ENCODE measurements at places on chromosomes 13 and 19. TPM values are rescaled to one million over a fixed set of nuclear protein-coding genes. Genes with fewer than 3 reads are reported as not detected.

Gene ZIC2
- not detected for total RNA-seq

DNA sequence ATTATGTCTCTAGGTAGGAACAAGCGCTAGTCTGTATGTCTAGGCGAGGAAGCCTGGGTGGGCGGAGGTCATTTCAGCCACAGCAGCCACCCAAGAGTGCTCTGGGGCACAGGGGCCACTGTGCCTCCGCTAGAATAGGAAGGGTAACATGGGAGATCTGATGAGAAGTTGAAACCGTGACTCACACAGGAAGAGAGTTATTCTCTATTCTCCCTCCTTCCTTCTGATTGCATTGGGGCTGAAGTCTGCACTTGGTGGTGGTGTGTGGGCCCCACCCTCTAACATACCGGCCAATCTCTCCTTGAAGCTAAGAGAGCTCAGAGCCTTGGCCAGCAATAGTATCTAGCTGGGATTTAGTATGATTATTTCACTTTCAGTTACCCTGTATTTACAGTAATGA is 20.3 kb upstream of the GGACT start:
- no peak overlapping the region for H3K4me3 ChIP-seq
- H3K36me3 ChIP-seq: no peaks in the 10 kb centered on the region
- H3K27ac ChIP-seq: no peak overlapping the region
- H3K27me3 ChIP-seq: no peaks in the 10 kb centered on the region
- DNase-seq: no peak
- no peaks in the 10 kb centered on the region for H3K4me1 ChIP-seq

DNA sequence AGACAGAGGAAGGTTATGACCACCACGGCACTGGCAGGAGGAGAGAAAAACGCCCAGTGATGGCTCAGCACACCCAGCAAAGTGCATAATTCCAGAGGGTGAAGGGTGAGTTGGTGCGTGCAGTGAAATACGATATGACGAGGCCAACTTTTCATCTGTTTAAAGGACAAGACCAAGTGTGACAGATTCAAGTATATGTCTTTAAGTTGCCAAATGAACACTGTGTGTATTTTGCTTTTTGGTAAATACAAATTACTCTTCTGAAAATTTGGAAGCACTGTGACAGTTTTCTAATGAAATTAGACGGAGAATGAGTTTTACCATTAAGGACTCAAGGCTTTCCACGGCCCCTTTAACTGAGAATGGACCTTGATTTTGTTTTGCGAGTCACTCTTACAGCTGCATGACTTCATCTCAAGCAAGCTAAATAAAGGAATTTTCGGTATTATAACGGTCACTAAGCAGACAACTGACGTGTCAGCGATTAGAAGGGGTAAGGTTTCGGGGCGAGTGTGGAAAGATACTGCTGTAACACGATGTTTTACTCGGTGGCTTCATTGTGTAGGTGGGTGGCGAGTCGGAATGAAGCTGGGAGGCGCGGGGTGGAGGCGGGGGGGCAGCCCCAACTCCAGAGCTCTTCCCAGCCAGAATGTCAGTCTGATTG is 22.8 kb downstream of the COL4A2 start:
- H3K27ac ChIP-seq: peak overlapping the region; percentile 92
- peak overlapping the region; percentile 50 for H3K4me3 ChIP-seq
- no peaks in the 10 kb centered on the region for H3K36me3 ChIP-seq
- H3K27me3 ChIP-seq: no peaks in the 10 kb centered on the region
- H3K4me1 ChIP-seq: peaks cover 8% of the 10 kb centered on the region
- peak; percentile 42 for DNase-seq

GRCh38 chr13:100302391-100302790 is 213.5 kb downstream of the PCCA start:
- H3K36me3 ChIP-seq: no peaks in the 10 kb centered on the region
- no peak overlapping the region for H3K27ac ChIP-seq
- no peaks in the 10 kb centered on the region for H3K27me3 ChIP-seq
- no peaks in the 10 kb centered on the region for H3K4me1 ChIP-seq
- DNase-seq: no peak
- H3K4me3 ChIP-seq: no peak overlapping the region

Measured in aorta (tissue), 5 donors.